ENCODE measurements at places on chromosomes 6 and 20.

GRCh38 chr20:32511358-32512046, 73.6 kb downstream of the NOL4L start:
- no peak for DNase-seq

DNA sequence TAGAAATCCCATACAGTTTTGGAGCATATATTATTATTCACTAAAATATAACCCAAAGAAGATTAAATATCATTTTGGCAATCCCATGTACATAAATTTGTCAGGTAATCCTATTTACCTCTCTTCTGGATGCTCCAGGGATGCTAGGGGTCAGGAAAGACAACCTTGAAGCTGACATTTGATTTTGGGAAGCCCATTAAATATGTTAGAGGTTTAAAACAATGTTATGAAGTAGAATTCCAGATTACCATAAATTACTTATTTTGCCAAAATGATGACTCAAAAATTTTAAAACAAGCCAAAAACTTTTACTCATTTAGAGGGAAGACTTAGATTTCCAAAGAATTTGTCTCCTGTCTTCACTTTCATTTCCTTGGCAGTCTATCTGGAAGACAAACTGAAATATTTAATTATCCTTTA, 9.2 kb upstream of the IL22RA2 start:
- DNase-seq = no peak

GRCh38 chr6:157877573-157878438, 54.8 kb downstream of the SNX9 start:
- DNase-seq = no peak

- no peak for DNase-seq
Observed at GRCh38 chr6:165662749-165663376, at the start of gene PDE10A. Gene PDE10A, minus strand, starts transcription at chr6:165663241. Its CDS starts 430 bp downstream, at chr6:165662811.

GRCh38 chr6:3725145-3726047, 26.1 kb downstream of the PXDC1 start:
- DNase-seq = no peak

GRCh38 chr6:139161817-139162284, 27.0 kb downstream of the HECA start:
- peak; percentile 59 for DNase-seq

- DNase-seq = no peak
Observed at GRCh38 chr6:16928387-16928786, 167.1 kb upstream of the ATXN1 start.
